Activated CD4-positive, alpha-beta memory T cell treated with anti-CD3 and anti-CD28 coated beads for 36 hours (primary cell): ENCODE measurements at places on chromosomes 3 and 15. TPM values are rescaled to one million over a fixed set of nuclear protein-coding genes. Genes with fewer than 3 reads are reported as not detected.

GRCh38 chr3:110608566-110608965 is 463.1 kb upstream of the NECTIN3 start:
- DNase-seq, result no peak

GRCh38 chr15:84666373-84666772 is 8.4 kb upstream of the NMB start:
- DNase-seq, result no peak

MYLK gene
- total RNA-seq, result 0.17 TPM

DNA sequence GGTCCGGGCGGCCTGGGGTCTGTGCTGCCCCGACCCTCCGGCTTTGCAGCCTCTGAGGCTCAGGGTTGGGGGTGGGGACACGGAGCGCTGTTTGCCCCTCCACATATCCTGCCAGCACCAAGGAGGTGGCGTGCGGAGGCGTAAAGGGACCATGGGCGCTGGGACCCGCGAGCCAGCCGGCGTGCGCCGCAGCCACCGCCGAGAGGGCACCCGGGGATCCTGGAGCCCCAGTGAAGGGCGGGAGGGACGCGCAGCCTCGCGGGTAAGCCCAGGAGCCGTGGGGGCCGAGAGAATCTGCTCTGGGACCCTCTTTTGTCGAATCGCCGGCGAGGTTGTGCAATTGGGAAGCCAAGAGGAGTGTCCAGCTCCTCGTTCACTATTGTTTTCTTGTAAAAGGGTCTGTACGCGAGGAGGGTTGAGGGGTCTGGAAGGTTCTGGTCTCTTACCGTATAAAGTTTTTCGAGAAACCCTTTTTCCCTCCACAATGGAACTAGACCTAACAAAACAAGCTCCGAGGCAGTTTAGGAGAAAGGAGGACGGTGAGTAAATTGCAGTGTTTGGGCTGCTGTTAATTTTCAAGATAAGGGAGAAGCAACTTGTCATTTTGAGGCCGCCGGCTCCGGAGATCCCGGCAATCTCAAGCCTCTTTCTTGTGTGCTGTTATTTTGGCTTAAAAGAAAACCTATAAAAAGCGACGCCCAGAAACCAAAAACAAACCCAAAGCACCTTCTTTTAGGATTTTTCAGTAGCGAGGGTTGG is 29.9 kb upstream of the ST3GAL6 start:
- DNase-seq, result peak; percentile 22

FETUB gene
- not detected for total RNA-seq

- peak; percentile 85 for DNase-seq
These were observed 860 bp downstream of the ATG3 start for GRCh38 chr3:112560721-112561483.

IL16 gene
- 63.1 TPM for total RNA-seq

KPNA4 gene
- 48.4 TPM for total RNA-seq

- DNase-seq, result no peak
These were observed 528 bp upstream of the NIT2 start for GRCh38 chr3:100333970-100334487.

GRCh38 chr3:17974206-17974841 is 231.9 kb upstream of the TBC1D5 start:
- no peak for DNase-seq

DNA sequence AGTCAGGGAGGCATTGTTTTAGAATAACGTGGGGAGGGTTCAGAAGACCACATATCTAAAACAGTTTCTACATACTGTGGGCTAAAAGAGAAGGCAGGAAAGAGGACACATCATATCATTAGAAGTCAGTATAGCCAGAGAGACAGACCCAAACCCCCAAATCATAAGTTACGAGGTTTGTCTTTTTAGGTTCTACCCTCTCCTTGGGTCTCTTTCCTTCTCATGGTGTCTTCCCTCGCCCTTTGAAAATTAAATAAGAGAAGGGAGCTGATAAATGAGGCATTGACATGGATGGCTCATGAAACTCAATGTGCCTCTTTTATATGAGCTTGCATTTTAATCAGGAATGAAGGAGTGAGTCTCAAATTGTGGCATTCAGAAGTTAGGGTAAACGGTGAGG is 3.4 kb downstream of the UPK1B start:
- no peak for DNase-seq
